ENCODE measurements at places on chromosomes 4 and X.

- no peak for DNase-seq
These were observed 17.2 kb downstream of the XPNPEP2 start for GRCh38 chrX:129755779-129756650.

- no peak for DNase-seq
These were observed 109.4 kb upstream of the AFAP1 start for GRCh38 chr4:8048856-8049676.

GRCh38 chrX:80578517-80579105, 158.4 kb downstream of the TENT5D start:
- DNase-seq = peak; percentile 23

- no peak for DNase-seq
These were observed 83.8 kb upstream of the GPR34 start for GRCh38 chrX:41604766-41605543.

GRCh38 chrX:137847376-137847775, 281.4 kb downstream of the ZIC3 start:
- DNase-seq = no peak

- no peak for DNase-seq
These were observed 8.5 kb upstream of the PPEF1 start for GRCh38 chrX:18698737-18699650.

GRCh38 chr4:86482306-86483172, 111.6 kb upstream of the PTPN13 start:
- no peak for DNase-seq

GRCh38 chrX:47611926-47612325, 7.7 kb downstream of the SYN1 start:
- DNase-seq = no peak

DNA sequence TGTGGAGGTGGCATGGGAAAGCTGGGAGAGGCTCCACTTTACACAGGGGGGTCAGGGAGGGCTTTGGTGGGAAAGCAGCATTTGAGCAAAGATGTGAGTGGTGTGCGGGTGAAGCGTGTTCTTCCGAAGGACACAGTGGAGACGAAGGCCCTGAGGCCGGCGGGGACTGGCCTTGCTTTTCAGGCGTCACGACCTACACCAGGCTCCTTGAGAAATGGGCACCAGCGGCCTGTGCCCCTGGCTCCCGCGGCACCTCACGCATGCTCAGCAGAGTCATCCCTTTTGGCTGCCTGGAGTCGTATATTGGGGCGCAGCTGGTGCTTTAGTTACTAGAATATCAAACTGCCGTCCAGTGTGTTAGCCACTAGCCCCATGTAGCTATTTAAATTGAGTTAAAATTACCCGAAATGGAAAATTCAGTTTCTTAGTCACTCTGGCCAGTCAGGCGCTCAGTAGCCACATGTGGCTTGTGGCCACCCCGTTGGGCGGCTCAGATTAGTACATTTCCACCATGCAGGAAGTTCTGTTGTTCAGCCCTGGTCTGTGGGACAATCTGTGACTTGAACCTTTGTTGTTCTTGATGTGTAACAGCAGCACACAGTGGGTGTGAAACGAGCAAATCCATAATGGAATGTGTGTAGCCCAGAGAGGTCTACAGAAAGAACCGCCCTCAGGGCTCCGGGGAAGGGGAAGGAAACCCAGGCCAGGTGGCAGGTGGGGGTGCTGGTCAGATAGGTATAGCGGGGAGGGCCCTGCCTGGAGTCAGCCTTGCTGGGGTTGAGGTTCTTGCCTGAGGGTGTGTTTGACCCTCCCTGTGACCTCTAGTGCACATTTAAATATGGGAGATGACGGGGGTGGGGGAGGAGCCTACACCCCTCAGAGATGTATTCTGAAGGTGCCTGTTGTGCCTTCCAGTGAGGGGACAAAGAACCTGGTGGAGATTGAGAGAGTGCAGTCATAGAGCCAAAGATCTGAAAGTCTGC, 30.4 kb downstream of the TBC1D14 start:
- DNase-seq = no peak

DNA sequence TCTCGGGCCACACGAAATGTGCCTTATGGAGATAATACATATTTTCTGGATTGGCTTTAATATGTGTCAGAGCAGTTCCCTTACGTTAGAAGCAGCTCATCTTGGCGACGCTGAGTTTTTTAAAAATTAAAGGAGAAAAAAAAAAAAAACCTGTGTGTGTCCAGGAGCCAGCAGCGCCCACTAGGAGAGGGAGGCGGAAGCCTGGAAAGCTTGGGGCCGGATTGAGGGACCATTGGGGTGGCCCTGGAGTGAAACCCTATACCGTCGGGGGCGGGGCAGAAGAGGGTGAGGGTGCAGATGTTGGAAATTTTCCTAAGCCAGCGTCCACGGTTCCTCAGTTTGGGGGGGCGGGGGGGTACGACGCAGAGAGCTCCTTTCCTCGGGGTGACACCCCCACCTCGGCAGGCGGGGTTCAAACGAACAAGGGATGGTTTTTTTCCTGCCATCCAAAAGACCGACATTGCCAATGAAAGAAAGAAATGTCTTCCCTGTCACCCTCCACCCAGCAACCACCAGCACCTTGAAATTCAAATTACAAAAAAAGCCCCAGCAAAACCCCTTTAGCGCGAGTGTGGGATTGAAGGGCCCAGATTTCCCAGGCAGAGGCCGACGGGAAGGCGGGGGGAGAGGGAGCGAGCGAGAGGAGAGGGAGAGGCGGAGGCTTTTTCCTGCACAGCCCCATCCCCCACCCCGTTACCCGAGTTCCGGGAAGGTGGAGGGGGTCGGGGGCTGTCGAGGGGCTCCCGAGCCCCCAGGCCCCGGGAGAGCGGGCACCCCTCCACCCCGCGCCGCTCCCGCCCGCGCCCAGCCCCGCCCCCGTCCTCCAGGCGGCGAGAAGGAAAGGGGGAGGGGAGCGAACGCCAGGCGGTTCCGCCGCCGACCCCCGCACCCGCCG, 859 bp downstream of the SMARCA1 start:
- peak; percentile 43 for DNase-seq

- DNase-seq = no peak
These were observed 20.7 kb downstream of the QDPR start for GRCh38 chr4:17491196-17491595.

DNA sequence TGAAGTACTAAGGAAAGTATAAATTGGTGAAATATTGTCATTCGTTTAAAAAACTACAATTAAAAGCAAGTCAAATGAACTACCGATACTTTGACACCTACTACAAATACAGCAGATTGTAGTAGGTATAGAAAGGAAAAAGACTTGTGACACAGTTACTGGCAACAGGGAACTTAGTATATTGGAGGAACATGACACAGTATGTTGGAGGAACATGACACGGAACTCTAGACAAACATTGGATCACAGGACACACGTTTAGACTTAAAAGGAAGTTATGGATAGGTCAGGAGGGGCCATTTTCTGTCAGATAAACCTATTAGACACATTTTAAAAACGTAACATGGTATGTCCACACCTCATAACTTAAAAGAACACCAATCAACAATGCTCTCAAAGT, 132.5 kb downstream of the APBB2 start:
- no peak for DNase-seq

DNA sequence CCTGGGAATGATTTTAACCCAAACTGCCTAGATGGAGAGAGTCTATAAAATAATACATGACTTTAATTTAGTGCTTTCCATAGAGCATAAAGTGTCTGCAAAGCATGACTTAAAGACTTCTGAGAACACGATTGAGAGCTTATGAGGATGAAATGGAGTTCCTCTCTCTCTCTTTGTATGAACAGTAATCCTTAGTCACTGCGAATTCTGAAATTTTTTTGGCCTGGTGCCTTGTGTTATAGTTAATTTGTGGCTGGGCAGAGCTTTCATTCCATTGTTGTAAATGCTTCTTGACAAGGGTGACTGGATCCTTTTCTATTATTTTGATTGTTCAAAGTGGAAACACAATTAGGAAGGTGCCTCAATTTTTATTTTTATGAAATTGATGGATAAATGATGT, 179.5 kb downstream of the CEP135 start:
- peak; percentile 79 for DNase-seq

DNA sequence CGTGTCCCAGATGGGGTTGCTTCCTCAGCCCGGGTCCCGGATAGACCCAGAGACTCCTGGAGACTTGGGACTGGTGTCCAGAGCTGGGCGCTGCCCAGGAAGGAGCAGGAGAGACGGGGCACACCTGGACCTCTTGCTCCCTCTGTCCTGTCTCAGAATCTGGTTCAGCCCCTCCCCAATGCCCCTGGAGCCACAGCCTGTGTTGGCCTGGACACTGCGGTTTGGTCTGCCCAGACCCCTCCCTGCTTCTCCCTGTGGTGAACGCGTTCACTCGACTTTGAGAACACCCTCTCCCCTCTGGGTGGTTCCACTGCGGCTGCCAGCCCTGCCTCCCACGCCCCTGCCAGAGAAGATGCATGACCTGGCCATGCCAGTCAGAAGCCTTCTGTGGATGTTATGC, 111.1 kb downstream of the HMX1 start:
- DNase-seq = no peak

- no peak for DNase-seq
These were observed 7.5 kb upstream of the BMP2K start for GRCh38 chr4:78768452-78769180.

- DNase-seq = no peak
These were observed 238.9 kb downstream of the MAML3 start for GRCh38 chr4:139915037-139915436.

DNA sequence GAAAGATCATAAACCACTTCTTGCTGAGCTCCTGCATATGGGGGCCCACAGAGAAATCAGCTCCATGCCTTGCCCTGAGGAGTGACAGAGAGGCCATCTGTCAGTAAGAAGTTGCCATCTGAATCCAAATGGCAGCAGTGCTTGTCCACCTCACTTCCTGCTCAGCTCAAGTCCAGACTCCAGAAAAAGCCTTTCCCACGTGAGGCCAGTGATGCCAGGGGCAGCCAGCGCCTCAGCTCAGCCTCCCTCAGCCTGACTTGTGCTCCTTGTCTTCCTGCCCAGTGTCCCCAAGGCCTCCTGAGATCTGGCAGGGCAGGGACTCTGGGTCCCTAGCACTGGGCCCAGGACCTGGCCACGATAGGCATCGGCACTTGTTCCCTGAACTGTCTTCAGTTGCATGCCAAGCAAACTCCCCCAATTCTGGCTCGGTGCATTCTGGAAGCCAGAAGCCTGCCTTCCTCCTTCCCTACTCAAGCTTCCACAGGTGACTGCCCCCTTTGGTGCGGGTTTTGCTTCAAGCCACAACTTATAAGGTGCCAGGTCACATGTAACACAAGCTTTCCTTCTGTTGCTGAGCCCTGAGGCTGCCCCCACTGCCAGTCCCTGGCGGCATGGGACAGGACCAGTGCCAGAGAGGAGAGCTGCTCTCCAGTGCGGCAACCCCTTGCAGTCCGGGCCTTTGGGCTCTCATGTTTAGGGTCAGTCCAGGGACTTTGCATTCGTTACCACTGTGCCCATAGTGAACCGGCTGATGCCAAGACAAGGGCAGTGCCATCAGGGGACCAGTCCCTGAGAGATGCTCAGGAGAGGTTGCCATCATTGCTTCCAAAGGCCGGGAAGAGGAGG, 2.2 kb downstream of the ZNF185 start:
- no peak for DNase-seq

- no peak for DNase-seq
These were observed 28.5 kb upstream of the TEX13C start for GRCh38 chrX:125291124-125291523.

GRCh38 chr4:47287735-47288134, 175.8 kb downstream of the COMMD8 start:
- no peak for DNase-seq

DNA sequence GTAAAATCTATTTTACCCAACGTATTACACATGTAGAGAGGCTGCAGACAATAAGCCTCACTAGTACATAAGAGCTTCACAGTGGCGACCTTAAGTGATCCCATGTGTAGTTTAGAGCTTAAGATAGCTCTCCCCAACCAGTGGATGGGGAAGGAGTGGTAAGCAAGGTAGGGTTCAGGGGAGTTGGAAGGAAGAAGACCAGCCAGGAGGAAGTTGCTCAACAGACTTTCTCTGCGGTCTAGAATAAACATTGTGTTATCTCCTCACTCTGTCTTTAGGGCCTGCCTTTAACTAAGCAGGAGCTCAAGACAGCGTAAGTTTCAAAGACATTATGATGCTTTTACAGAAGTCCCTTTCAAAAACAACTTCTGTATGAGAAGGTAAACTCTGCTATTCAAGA, 16.8 kb downstream of the MEPE start:
- DNase-seq = no peak

DNA sequence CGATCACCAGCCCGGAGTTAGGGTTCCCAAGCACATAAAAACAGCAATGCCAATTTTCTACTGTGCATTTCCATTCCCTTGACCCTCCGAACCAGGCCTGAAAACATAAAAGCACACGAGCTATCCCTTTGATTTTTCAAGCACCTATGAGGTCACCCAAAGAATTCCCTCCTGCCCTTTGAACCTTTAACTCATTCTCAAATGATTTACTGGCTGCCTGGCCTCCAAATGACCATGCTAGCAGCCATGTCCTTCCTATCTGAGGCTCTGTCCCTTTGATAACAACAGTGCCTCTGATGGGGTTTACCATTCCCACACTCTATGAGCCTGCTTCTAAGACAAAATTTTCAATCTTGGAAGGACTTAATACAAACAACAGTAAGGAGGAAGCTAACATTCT, 15.2 kb downstream of the SHROOM4 start:
- DNase-seq = no peak

GRCh38 chrX:51334276-51334675, 1.7 kb downstream of the NUDT10 start:
- no peak for DNase-seq

DNA sequence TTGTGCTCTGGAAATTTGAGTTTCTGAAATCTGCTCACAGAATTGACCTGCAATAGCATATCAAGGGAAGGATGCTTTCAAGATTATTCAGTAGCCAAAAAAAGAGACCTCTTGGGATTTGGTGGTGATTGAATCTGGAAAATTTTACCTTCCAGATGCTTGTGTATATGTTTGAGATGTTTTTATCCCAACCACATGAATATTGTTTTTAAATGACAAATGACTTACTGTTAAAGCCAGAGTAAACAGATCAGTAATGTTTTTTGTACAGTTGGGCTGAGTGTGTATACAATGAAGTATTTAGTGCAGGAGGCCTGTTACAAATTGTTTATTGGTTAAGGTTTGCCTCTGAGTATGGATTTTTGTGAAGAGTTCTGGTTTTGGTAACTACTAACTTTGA, 126.5 kb downstream of the CBR4 start:
- DNase-seq = no peak

DNA sequence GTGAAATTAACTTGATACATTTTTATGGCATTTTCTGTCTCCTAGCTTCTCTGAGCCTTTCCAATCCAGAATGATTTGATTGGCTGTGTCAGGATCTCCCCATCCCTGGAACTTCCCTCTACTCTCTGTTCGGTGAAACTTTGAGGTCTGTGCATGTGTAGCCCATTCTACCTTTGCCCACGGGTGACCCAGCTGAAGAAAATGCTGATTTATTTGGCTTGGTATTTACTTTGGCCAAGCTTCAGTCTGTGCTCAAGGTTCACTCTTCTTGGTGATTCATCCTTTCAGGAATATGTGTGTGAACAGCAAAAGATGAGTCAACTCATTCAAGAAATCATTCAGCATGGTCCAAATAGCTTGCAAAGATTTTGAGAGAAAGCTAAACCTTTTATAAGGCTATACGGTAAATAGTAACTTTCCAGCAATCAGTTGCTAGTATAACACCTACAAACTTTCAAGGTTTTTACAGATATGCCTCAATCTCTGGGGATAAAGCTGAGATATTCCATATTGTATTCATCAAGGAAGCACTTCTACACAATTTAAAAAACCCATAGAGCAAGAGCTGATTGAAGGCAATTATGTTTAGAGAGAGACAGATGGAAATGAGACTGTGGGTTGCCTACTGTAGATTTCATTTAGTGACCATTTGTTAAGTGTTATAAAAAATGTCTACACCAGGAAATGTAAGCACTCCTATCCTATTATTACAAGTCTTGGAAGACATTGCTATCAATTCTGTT, 233.9 kb upstream of the CXXC4 start:
- no peak for DNase-seq

GRCh38 chr4:86043755-86044592, 315.9 kb downstream of the MAPK10 start:
- peak; percentile 81 for DNase-seq
